ENCODE measurements at places on chromosomes 1 and 21. TPM values are rescaled to one million over a fixed set of nuclear protein-coding genes. Genes with fewer than 3 reads are reported as not detected.

DNA sequence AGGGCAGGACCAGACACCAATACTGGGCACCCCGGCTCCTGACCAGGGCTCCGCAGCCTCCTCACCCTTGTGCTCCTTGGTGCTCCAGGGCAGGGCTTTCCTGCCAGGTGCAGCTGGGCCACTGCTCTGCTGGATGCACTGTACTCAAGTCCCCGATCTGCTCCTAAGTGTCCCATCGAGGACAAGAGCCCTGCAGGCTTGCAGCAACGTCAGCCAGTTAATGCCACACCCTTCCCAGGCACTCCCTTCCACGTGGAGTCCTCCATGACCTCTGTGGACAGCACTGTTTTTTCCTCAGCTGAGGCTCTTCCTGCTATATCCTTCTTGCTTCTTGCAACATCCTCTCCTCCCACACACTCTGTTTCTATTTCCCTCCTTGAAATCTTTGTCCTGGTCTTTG is 94.0 kb upstream of the NGF start:
- DNase-seq = no peak
- H3K27ac ChIP-seq = no peak overlapping the region
- H3K36me3 ChIP-seq = no peaks in the 10 kb centered on the region

DNA sequence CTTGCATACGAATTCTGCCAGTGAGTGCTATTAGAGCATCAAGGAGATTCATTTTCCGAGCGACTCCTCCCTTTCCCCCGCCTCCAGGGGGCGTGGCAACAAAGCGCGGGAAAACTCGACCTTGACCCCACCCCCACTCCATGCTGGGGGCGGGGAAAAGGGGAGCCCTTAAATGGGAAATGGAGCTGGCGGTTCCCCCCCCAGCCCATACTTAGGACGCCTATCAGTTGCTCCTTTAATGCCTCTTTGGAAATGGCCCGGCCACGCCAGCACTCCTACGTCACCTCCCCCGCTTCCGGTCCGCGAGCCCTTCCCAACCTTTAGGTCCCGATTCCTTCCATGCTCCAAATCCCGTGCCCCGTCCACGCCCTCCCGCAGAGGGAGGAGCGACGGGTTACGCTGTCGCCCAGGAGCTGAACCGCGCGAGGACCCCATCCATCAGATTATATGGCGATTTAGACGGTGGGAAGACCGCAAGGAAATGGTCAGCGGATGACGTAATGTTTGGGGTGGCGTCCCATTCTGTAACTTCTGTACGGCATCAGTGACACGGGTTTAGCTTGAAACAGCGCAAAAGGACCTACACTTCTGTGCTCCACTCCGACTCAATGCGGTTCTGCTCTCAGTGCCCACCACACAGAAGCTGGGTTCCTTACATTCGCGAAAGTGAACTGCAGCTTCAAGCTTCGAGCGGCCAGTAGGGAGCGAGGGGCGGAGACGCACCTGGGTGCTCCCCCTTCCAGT is 702 bp upstream of the ZNF687 start:
- H3K27me3 ChIP-seq = no peaks in the 10 kb centered on the region
- H3K36me3 ChIP-seq = peaks cover 13% of the 10 kb centered on the region
- peak overlapping the region; percentile 99 for H3K27ac ChIP-seq
- peaks cover 6% of the 10 kb centered on the region for H3K4me1 ChIP-seq

Gene SUSD4
- total RNA-seq = not detected

DNA sequence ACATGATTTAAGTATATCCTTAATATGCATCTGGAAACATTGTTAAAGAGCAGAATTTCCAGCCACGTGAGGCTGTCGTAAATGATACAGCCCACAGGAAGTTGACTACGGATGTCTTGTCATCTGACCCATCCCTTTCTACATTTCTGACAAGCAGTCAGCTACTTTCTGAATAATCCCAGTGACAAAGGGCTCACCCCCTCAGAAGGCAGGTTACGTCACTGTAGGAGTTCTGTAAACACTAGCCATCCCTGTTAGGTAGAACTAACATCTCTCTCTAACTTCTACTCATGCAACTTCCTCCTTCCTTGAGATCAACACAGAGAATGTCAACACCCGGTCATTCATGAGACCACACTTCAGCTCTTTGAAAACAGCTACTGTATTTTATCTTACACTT is 259.2 kb downstream of the GREM2 start:
- H3K4me3 ChIP-seq = no peak overlapping the region
- H3K4me1 ChIP-seq = peaks cover 42% of the 10 kb centered on the region
- H3K27ac ChIP-seq = peak overlapping the region; percentile 86
- H3K27me3 ChIP-seq = no peaks in the 10 kb centered on the region

Gene AMY2B
- total RNA-seq = 6.2 TPM

Gene RIIAD1
- total RNA-seq = not detected

GRCh38 chr1:73782901-73783300 is 415.1 kb downstream of the LRRIQ3 start:
- H3K4me1 ChIP-seq = no peaks in the 10 kb centered on the region

Data from osteoblast (primary cell).